ENCODE measurements at places on chromosomes 4 and X. TPM values are rescaled to one million over a fixed set of nuclear protein-coding genes. Genes with fewer than 3 reads are reported as not detected.

DNA sequence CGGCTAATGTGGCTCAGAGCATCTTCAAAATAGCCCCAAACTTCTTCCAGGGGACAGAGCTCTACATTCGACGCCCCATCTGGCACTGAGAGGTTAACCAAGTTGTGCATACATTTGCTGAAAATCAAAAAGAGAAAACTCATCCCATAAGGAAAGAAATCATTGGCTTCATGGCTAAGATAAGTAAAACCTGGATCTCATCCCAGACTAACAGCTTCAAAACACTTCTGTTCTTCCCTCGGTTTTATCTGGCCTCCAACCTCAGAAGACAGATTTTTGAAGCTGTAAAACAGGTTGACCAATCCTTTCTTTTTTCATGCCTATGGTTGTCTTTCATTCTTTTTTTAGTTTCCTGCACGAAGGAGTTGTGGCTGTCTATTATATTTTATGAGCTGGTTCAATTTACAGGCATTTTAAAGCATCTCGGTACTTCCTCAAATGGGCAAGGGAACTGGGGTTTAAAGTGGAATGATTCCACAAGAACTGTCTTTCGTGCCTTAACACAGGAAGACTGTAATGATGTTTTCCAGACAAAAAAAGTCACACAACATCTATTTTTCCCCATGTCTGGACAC lies 107.6 kb downstream of the DLG3 start:
- no peak for DNase-seq
- no peaks in the 10 kb centered on the region for H3K4me1 ChIP-seq

TKTL1 gene
- not detected for total RNA-seq

DNA sequence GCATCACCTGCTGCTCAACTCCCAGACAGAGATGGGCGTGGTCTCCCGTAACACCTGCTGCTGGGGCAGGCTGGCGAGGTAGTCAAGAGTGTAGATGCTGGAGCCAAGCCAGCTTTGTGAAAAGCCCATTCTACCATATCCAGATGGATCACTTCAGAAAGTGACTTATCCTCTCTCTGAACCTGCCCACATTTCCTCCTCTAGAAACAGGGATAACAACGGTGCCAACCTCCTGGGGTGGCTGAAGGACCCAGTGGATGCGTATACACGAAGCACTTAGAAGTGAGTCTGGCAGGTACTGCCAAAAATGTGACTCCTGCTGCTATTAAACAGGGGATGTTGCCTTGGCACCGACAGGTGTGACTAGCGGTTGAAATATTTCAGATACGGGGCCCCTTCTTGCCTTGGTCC lies 95.8 kb downstream of the SORBS2 start:
- DNase-seq = no peak
- no peak overlapping the region for H3K27ac ChIP-seq
- no peak overlapping the region for H3K4me3 ChIP-seq
- no peaks in the 10 kb centered on the region for H3K36me3 ChIP-seq
- peaks cover 8% of the 10 kb centered on the region for H3K27me3 ChIP-seq

DNA sequence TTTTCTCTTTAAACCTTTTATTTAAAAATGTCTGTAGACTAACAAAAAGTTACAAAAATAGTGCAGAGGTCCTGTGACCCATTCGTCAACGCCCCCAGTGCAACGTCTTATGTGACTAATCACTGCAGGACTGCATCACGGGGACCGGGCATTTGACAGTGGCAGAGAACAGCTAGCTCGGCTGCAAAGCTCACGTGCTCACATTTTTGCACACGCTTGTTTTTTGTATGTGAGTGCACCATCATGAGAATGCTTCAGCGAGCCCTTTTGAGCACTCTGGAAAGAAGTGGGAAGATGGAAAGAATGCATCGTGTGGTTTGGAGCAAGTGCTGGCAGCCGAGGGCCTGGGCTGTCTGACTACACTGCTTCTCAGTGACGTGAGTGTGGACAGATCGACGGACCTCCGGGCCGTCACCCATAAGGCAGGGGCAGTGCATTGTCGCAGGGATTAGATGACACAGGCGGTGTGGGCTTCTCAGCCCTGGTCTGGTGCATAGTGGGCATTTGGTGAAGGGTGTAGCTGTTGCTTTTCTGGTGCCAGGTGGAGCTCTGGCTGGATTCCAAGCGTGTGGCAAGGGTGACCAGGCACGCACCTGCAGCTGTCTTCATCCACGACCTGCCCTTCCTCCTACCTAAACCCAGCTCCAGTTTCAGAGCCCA lies 17.7 kb downstream of the SPON2 start:
- H3K27me3 ChIP-seq = peaks cover 69% of the 10 kb centered on the region
- H3K36me3 ChIP-seq = peaks cover 2% of the 10 kb centered on the region

DNA sequence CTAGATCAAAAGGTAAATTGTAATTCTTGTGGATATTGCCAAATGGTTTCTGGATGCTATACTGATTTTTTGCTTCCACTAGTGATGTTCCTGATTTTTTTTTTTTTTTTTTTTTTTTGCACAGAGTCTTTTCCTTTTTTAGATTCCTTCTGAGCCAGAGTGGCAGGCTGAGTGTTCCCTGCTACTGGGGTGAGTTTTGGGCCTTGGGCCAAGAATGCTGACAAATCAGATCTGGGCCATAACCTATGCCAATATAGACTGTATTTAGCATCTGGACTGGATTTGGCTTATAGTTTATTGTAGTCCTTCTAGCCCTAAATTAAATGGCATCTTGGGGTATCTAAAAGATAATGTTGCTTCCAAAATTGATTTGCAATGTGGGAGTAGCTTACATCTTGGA lies 52.8 kb downstream of the REPS2 start:
- DNase-seq = no peak
- no peaks in the 10 kb centered on the region for H3K36me3 ChIP-seq
- no peaks in the 10 kb centered on the region for H3K4me1 ChIP-seq

ANOS1 gene
- total RNA-seq = 0.06 TPM

WDR1 gene
- total RNA-seq = 196 TPM

- no peaks in the 10 kb centered on the region for H3K27me3 ChIP-seq
- no peak overlapping the region for H3K4me3 ChIP-seq
- H3K4me1 ChIP-seq = peaks cover 15% of the 10 kb centered on the region
- no peak for DNase-seq
Measured at GRCh38 chr4:8013976-8014726, 74.5 kb upstream of the AFAP1 start.
